ENCODE measurements at places on chromosomes 5 and 9.

- no peak for DNase-seq
These were observed 159.8 kb upstream of the CCDC152 start for GRCh38 chr5:42596817-42597216.

- no peak for DNase-seq
These were observed 63.5 kb upstream of the SLC2A8 start for GRCh38 chr9:127333221-127334064.

- DNase-seq = no peak
These were observed at the start of gene SPARC for GRCh38 chr5:151686674-151687407. Gene SPARC (minus strand): TSS chr5:151686915. CDS start chr5:151676188, 10,727 bp downstream.

DNA sequence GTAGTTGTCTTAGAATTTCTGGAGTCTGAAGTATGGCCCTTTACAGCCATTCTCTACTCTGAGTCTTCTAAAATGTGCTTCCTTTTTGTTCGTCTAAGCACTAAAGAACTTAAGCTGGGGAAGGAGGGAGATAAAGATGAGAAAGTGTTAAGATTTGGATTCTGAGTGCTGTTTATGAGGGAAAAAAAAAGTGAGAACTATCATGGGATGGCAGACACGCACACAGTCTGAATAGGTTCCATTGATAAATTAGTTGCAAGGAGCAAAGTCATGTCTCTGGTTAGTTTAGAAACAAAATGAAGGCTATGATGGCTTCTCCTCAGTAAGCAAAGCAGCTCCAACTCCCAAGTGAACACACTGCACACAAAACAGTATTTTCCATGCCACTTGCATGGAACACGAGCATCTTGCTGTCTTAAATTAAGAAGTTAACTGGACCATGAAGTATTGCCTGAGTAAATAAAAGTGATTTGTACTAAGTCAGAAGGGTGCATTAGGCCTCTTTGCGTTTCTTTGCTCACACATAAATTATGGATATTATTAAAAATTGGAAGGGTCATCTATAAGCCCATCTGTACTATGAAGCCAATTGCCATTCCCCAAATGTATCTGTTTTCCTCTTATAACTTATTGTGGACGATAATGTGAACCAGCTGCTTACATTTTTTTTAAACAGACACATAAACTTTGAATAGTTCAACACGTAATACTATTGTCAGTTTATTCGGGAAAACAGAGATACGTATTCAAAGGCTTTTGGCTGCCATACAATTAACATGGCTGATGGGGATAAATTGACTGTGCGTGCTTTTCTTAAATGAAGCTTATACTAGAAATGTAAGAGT is 199.3 kb downstream of the SGCD start:
- no peak for DNase-seq

- no peak for DNase-seq
These were observed 53.6 kb downstream of the ERGIC1 start for GRCh38 chr5:172887692-172888091.

- DNase-seq = peak; percentile 94
These were observed at the start of gene HDHD3 for GRCh38 chr9:113376634-113377567. Gene HDHD3 (minus strand): TSS chr9:113376986. CDS start chr9:113374354, 2,632 bp downstream.

DNA sequence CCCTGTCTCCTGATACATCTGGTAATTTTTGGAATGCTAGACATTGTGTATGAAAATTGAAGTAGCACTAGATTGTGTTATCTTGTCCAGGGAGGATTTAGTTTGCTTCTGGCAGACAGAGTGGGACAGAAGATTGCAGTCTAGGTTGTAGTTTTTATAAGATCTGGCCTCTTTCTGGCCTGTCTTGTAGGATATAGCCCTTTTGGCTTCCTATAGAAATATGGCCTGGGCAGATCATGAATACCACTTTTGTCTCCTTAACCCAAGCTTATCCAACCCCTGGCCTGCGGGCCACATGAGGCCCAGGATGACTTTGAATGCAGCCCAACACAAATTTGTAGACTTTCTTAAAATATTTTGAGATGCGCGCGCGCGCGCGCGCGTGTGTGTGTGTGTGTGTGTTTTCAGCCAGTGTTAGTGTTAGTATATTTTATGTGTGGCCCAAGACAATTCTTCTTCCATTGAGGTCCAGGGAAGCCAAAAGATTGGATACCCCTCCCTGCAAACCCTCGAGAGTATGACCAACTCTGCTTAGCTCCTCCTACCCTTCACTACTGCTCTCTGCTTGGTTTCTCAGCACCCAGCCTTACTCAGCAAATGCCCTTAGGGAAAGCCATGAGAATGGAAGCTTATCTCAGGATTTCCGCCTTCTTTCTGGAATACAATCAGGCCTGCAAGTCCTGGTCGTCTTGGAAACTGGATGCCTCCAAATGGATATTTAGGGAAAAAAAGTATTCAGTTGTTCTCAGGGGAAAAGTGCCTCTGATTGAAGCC is 26.5 kb downstream of the ANKRD33B start:
- DNase-seq = no peak
